ENCODE measurements at places on chromosomes 6 and 20. TPM values are rescaled to one million over a fixed set of nuclear protein-coding genes. Genes with fewer than 3 reads are reported as not detected.

LIN28B gene
- not detected for total RNA-seq

DNA sequence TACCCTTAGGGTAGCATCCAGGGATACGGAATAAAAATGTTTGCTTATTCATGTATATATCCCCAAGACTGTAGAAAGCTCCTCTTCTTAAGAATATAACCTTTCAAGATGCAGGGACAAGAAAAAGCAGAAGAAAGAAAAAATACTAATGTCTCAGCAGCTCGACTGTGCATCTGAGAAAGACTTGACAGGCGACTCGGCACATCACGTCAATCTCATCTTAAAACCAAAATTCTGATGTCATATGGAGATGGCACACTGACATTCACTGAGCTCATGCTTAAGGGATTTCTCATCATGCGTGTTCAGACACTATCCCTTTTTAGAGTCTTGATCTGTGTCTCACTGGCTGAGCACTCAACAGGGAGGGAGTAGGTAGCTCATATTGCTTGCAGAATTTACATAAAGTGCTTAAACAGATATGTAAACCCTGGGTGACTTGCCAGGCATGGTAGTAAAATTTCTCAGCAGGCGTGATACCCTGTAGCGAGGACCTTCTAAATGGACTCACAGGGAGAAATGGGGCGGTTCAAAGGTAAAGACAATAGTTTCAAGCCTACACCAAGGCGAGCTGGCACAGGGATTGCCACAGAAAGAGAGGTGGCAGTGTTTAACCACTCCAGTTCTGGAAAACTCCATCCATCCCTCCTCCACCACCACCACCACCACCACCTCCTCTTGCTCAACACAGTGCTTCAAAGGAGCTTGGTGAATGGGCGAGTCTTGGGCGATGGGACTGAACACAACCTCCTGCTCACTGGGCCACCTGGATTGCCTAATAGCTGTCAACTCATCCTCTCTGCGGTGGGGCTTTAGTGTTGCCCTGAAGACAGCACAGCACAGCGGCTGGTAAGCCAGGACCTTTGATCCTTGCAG, 330.5 kb downstream of the TFAP2A start:
- DNase-seq = peak; percentile 9

DNA sequence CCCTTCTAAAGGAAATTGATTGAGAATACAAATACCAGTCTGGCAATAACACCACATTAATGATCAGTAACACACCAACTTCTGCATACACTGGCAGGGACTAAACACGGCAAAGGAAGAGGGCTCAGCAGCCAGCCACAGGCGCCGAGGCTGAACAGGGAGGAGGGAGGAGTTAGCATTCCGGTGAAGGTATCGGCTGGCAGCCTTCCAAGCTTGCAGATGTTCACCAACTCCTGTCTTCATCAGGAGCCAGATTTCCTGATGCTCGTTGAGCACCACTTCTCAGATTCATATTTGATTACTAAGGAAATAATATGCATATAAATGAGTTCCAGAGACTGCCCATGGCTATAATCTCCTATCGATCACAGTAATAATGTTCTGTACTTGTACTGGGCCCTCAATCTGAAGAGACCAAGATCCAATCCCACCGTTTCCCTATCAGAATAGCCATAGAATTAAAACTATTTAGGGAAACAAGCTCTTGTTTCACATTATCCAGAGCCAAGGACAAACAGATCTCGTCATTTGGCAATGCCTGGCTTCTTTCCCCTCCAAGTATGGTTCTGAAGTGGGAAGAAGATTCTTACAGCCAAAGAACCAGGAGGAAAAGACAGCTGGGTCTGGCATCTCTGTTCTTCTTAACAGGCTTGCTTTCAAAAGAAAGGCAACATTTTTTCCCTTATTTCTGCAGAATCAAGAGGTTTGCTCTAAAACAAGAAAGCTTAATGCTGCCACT, 42.2 kb downstream of the GFOD1 start:
- DNase-seq = peak; percentile 90

MEI4 gene
- not detected for total RNA-seq

DNA sequence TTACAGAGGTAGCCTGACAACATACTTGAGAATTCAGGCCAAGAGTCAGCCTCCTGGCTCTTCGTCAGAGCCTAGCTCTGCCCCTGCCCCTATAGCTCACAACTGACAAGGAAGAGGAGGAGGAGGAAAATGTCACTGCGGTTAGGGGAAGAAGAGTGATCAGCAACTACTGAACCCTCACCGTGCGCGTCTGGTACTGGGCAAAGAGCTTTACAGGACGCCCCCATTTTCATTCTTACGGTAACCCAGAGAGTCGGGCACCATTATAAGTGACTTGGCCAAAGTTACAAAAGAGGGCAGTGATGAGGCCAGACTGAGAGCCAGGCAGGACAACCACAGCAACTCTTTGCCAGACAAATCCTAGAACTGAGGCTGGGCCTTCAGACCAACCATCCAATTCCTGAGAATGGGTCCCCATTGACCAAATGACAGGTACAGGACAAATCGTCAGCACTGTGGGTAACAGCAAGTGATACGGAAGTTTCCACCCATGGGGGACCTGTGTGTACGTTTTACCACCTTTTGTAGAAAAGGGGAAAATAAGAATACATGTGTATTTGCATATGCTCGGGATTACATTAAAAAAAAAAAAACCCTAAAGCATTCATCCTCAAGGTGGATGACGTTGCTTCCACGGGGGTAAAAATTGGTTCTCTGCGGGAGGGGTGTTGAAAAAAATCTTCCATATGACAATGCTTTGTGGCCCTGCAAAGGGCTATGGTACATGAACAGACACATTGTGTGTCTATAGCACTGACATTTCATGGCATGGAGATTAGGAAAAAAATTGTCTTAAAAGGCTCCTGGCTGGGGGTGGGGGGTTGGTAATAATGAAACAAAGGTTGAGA, 118.0 kb downstream of the NFATC2 start:
- DNase-seq = no peak

DNA sequence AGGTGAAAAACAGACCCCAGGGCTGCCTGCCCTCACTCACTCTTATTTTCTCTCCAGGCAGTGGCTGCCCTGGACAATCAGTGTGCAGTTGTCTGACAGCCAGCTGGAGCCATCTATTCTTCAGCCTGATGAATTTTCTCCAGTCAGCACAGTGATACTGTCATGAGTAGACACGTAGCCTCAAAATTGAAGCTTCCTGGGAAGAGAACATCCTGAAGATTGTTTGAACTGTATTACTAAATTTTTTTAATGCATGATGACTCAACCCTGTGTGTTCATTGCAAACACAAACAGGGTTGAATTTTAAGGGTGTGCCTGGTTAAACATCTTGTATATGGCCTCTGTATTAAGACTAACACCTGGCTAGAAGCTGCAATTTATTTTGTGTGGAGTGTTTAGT, 49.8 kb upstream of the STXBP5 start:
- DNase-seq = peak; percentile 36

ZNF831 gene
- total RNA-seq = not detected

- DNase-seq = no peak
These were observed 31.5 kb downstream of the RPF2 start for GRCh38 chr6:111013144-111013915.

GRCh38 chr6:33427585-33428223, 7.8 kb downstream of the SYNGAP1 start:
- DNase-seq = peak; percentile 28

DNA sequence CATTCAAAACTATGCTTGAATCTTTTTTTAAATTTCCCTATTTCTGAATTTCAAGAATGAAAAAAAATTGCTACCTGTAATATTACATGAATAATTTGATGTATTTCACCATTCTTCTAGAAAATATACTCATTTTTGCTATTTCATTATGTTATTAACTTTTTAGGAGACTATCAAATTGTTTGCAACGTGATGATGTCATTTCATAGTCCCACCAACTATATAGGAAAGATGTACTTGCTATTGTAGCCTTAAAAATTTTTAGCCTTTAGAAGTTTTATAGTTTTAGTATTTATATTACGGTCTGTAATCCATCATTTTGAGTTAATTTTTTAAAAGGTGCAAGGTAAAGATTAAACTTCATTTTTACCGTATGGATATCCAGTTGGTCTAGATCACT, 81.4 kb upstream of the AHI1 start:
- DNase-seq = no peak

DNA sequence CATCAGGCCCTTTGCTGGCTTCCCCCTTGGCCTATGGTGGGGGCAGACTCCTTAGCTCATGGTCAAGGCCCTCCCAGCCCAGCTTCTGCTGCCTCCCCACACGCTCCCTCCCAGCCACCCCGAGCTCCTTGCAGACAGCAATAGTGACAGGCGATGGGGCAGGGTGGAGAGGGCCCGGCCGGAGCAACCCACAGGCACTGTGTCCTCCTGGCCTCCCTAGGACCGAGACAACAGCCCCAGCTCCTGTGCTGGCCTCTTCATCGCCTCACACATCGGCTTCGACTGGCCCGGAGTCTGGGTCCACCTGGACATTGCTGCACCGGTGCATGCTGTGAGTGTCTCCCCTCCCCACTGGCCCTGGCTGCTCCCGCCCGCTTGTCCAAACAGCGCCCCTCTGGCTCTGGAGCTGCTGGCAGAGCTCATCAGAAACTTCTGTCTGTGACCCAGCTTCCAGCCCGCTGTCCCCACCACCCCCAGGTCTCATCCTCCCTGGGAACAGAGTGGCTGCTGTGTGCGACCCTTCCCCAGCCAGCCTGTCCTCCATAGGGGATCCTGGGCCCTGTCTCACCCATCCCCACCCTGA, 21.8 kb downstream of the NPEPL1 start:
- no peak for DNase-seq

EZR gene
- 277 TPM for total RNA-seq

GRCh38 chr6:166720856-166721255, 93.8 kb upstream of the RPS6KA2 start:
- DNase-seq = no peak

- no peak for DNase-seq
These were observed 82.7 kb downstream of the CFAP61 start for GRCh38 chr20:20134941-20135575.

- no peak for DNase-seq
These were observed 37.1 kb downstream of the QRSL1 start for GRCh38 chr6:106666282-106667021.

SLC22A2 gene
- not detected for total RNA-seq

DNA sequence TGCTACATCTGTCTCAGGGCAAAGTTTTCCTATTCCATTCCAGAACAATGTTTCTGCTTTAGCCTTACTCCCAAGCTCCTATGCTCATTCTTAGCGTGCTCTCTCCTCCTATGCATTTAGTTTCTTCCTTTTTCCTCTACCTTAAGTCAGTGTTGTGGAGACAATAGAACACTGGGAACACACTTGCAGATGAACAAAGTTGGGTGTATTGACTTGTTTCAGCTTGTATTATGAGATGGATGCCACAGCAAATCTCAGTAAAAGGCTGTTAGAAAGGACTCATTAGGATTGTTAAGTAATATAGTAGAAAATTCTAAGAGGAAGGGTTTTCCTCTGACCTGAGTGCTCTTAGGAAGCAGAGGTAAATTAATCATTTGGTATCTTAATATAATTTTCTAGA, 48.4 kb downstream of the BMP5 start:
- DNase-seq = no peak

DNA sequence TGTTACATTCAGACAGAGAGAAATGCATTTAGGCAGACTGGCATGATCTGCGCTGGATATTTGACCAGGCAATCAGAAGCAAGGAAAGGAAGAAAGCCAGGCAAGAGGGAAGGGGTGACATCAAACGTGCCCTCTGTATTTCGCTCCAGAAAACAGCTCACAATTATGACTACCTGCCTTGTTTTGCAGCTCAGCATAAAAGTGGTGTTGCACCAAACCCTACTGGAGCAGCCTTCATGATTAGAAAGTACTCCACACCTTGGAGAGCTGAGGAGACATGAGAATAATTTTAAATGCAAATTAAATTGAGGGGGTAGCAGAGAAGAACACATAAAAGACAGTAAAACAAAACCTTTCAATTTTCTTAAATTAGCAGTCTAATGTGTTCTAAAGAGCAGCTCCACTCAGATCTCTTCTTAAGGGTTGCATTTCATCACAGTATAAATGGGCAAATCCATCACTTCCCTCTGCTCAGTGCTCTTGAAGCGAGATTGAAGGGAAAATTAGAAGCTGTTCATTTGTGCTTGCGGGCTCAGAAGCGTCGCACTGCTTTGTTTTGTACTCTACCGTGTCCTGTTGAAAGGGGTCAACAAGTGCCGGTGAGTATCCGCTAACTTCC, at the start of gene PHACTR1:
Gene PHACTR1 (plus strand): TSS at position 470 of the 619 bp plus-strand sequence.
- no peak for DNase-seq

GRCh38 chr6:95274686-95275235, 302.6 kb upstream of the MANEA start:
- no peak for DNase-seq

DNA sequence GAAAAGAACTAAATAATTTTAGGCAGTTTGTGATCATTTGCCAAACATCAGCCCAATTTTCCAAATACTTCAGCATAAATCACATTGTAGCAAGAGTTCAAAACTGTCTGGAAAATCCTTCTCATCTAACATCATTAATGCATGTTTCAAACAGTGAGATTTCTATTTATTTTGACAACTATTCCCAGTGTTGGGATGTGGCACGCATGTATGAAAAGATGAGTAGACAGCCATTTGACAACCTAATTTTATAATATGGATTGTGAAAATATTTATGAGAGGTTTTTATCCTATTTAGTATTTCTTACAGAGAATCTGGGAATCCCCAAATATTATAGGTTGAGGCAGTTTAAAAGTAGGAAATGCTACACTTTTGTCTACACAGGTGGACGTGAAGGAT, 357.6 kb upstream of the ARID1B start:
- no peak for DNase-seq

DNA sequence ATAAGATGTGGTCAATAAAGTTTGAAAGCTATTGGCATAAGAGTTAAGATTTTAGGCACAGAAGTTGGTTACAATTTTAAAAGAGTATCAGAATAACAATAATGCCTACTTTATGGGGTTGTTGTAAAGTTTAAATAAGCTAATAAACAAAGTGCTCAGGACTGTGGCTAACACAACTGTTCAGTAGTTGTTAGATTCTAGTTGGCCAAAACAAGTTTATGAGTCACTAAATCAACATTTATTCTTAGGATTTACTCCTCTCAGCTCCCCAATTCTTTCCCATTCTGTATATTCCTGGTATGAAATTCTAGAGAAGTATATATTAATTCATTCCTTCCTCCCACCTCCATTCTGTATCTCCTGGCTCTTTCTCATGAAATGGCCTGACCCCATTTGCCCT, 14.5 kb downstream of the RMND1 start:
- DNase-seq = no peak

- no peak for DNase-seq
These were observed 223.4 kb upstream of the TAB2 start for GRCh38 chr6:149094156-149094555.

Data from HT-29 (cell line).